Skin of body (tissue), 3 donors: ENCODE measurements at places on chromosomes 2 and 18. TPM values are rescaled to one million over a fixed set of nuclear protein-coding genes. Genes with fewer than 3 reads are reported as not detected.

BBS5 gene
- 10.6 TPM for total RNA-seq

- DNase-seq, result no peak
Observed at GRCh38 chr2:105344704-105345345, 7.5 kb downstream of the C2orf49 start.

GRCh38 chr2:99504844-99505584 lies 15.2 kb upstream of the REV1 start:
- no peak for DNase-seq

DNA sequence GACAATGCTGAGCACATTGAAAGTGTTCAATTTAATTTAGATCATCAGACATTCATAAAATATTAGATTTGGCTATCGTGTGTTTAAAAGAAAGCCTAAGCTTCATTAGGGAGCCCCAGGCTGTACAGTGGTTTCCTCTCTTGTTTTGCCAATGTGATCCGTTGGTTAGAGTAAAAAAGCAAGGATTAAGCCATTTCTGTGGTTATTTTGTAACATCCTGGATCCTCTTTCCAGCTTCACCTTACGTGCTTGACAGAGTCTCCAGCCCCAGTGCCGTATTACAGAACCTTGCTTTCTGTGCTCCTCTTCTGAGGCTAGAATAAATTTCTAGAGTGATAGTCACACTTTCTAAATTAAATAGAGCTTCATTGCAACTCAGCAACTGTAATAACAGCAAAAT lies 289.3 kb upstream of the LINC00305 start:
- DNase-seq, result no peak

DNA sequence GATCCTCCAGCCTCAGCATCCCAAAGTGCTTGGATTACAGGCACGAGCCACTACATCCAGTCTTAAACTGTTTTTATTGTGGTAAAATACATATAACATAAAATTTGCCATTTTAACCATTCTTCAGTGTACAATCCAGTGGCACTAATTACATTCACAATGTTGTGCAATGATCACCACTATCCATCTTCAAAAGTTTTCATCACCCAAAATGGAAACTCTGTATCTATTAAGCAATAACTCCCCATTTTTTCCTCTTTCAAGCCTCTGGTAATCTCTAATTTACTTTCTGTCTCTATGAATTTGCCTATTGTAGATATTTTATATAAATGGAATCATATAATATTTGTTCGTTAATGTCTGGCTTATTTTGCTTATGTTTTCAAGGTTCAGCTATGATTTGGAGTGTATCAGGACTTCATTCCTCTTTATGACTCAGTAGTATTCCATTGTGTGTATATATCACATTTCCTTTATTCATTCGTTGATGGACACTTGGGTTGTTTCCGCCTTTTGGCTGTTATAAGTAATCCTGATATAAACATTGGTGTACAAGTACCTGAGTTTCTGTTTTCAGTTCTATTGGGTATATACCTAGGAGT lies 71.8 kb downstream of the GFPT1 start:
- no peak for DNase-seq
